ENCODE measurements at places on chromosomes 6 and 20. TPM values are rescaled to one million over a fixed set of nuclear protein-coding genes. Genes with fewer than 3 reads are reported as not detected.

DNA sequence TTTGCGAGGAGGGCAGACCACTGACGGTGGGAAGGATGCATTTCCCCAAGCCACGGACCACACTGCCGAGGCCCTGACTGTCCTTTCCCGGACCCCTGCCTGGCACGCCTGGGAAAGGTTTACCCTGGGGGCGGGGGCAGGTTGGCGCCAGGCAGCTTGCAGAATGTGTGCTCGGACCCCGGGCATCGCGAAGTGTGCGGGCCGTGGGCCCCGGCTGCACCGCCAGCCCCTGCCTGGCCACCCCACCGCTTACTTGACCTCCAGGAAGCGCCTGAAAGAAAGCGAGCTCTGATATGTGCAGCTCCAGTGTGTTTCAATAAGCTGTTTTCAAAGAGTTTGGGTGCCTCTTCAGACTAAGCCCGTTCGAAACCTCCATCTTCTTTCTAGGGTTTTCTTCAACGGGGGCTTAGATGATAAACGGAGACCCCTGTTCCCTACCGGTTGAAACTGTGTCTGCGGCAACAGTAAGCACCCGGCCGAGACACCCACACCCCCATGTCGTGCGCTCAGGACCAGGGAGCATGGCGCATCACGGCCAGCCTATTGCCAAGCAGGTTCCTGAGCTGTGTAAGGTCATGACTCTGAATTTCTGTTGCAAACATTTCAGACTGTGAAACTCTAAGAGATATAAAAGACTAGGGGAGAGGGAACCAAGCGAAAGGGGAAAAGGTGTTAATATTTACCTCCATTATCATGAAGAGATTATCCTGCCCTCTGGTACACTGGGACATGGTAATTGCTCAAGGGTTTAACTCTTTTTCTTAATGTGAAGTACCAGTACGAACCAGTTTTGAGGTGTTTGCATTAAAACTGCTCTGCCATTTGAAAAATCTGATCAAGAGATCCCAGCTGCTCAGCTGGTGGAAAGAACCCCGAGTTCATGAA lies 231.2 kb upstream of the FOXQ1 start:
- DNase-seq: no peak

- DNase-seq: no peak
Observed at GRCh38 chr6:21448485-21449109, 145.0 kb upstream of the SOX4 start.

PSORS1C1 gene
- total RNA-seq: 0.22 TPM

DNA sequence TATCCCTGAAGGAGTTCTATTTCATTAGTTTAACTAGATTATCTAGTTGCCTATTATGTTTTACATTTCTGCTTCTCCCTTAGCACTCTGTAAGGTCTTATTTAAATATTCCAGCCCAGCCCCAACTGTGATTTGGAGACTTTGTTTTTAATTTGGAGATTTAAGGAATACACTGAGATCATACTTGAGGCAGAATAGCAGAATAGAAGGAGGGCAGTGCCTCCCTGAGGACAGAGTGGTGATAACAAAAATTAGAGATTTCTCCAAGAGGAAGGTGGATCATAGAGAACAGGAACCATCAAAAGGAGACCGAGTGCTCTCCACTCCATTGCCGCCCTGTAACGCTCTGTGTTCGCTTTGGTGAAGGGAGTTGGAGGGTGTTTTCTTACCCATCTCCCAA lies 14.8 kb upstream of the CD164 start:
- DNase-seq: peak; percentile 56

DNA sequence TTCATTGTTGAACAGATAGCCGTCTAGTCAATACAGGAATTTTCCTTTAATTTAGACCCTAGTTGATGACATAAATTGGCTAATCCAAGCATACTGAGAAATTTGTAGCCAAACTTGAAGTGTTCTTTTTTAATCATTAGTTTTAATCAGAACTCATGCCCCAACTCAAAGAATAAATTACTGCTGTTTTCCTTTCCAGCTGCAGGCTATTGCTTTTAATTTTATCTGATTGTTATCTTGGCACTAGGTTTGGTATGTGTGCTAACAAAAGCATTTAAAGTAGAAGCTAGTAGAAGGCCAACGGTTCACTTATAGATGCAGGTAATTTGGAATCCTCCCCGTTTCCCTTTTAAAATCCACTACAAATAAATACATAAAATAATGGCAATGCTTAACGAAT lies 188.5 kb downstream of the CD109 start:
- DNase-seq: no peak

DNA sequence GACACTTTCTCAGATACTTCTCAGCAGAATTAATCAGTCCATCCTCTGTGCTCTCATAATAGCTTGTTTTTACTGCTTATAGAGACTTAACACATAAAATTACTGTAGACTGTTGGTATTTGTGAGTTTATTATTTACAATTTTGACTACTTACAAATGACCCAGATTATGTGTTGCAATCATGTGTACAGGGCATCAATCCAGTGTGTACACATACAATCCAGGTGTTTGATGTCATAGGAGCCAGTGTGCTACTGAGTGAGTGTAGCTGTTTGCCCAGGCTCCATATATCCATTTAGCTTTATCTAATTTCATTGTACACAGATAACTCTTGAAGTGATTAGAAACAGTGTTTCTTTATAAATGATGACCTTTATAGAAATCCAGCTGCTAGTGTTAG lies 31.3 kb downstream of the TRMT11 start:
- DNase-seq: no peak

GRCh38 chr20:62704341-62704948 lies 4.2 kb upstream of the NTSR1 start:
- peak; percentile 92 for DNase-seq

GRCh38 chr6:4009486-4009885 lies 69.5 kb downstream of the FAM217A start:
- DNase-seq: no peak

GRCh38 chr20:37137547-37137946 lies 41.6 kb upstream of the RPN2 start:
- no peak for DNase-seq

GRCh38 chr6:170480050-170480692 lies 72.9 kb downstream of the PSMB1 start:
- peak; percentile 32 for DNase-seq

GRCh38 chr20:41091927-41092326 lies 45.4 kb upstream of the PLCG1 start:
- no peak for DNase-seq

DNA sequence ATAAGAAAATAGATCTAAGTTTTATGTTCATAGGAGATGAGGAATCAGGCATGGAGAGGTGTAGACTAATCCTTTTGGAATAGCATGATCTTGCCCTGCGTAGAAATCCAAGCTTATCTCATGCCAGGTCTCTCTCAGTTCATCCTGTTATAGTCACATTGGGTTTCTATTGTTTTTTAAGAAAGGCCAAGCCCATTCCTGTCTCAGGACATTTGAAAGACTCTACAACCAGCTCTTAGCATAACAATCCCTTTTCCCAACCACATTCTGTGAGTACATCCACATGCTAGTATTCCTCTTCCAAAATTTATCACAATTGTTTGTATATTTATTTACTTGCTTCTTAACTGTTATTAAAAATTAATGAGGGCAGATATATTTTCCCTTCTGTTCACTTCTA lies 130.3 kb downstream of the MMUT start:
- DNase-seq: no peak

TAAR1 gene
- total RNA-seq: not detected

- no peak for DNase-seq
Observed at GRCh38 chr20:24588047-24588635, 118.7 kb downstream of the SYNDIG1 start.

DNA sequence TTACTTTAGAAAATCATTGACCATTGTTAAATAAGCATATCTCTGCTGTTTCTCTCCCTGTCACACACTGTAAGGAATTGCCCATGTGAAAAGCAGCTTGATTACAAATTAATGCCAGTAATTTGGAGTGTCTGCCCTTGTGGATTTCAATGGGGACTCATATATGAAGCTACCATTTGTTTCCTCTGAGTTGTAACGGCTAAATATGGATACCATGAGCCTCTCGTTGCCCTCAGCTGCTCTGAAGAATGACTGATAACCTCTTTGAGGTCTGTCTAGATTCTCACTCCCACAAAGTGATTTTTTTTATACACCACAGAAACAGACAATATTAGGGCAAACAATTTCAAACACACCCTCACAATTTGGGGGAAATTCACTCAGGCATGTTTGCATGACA lies 40.0 kb upstream of the MAFB start:
- DNase-seq: no peak

DNA sequence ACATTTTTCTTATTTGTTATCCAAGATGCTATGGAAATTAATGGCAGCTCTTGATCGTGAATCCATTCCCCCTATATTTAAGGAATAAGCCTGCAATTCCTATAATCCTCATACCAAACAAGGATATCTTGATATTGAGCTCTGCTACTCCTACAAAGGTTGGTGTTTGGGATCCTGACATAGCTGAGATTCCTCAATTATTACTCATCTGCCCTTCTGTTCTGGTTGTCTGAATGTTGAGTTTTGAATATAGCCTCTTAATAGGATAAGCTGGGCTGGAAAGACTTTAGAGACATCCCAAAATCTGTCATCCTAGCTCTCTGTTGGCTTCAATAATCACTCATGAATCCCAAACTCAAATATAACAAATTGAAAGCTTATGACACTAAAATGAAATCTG lies 49.9 kb downstream of the CLIC5 start:
- peak; percentile 46 for DNase-seq

GRCh38 chr20:33275871-33276270 lies 7.1 kb upstream of the BPIFB1 start:
- no peak for DNase-seq

RBM38 gene
- 8.1 TPM for total RNA-seq

DNA sequence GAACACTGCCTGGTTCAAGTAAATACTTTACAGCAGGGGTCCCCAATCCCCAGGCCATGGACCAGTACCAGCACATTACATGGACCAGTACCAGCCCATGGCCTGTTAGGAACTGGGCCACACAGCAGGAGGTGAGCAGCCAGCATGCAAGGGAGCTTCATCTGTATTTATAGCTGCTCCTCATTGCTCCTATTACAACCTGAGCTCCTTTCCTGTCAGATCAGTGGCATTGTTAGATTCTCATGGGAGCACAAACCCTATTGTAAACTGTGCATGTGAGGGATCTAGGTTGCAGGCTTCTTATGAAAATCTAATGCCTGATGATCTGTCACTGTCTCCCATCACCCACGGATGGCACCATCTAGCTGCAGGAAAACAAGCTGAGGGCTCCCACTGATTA lies 12.0 kb upstream of the RBPJL start:
- no peak for DNase-seq

- DNase-seq: peak; percentile 93
Observed at GRCh38 chr6:56524891-56525703, 117.6 kb downstream of the DST start.

ENPP4 gene
- total RNA-seq: 0.63 TPM

- DNase-seq: peak; percentile 65
Observed at GRCh38 chr6:143575901-143576426, 64.4 kb upstream of the FUCA2 start.

GRCh38 chr20:63740627-63741353 lies 1.2 kb downstream of the SLC2A4RG start:
- peak; percentile 88 for DNase-seq

C6orf163 gene
- total RNA-seq: 1.5 TPM

- DNase-seq: no peak
Observed at GRCh38 chr20:59005523-59006166, 1.4 kb downstream of the CTSZ start.

SLC17A2 gene
- total RNA-seq: not detected

COL19A1 gene
- total RNA-seq: not detected

DNA sequence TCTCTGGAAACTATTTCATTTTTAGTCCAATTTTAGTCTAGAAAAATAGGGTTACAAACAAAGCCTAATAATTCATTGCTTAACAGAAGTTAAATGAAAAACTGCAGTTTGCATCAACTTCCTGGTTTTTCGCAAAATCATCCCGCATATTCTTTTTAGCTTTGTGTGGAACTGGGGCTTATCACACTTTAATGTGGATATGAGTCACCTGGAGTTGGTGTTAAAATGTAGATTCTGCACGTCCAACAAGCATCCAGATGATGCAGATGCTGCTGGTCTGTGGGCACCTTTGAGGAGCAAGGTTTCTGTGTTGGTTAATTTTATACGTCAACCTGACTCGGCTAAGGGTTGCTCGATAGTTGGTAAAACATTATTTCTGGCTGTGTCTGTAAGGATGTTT lies 126.1 kb downstream of the PLCB4 start:
- DNase-seq: no peak

- no peak for DNase-seq
Observed at GRCh38 chr20:61628901-61629601, 377.0 kb downstream of the CDH4 start.

GRCh38 chr6:42407379-42407778 lies 44.3 kb downstream of the TRERF1 start:
- peak; percentile 96 for DNase-seq

GRCh38 chr6:132713352-132714134 lies at the start of gene VNN1:
Gene VNN1, minus strand, starts transcription at chr6:132714055. Its CDS starts 20 bp downstream, at chr6:132714035.
- DNase-seq: peak; percentile 75

DNA sequence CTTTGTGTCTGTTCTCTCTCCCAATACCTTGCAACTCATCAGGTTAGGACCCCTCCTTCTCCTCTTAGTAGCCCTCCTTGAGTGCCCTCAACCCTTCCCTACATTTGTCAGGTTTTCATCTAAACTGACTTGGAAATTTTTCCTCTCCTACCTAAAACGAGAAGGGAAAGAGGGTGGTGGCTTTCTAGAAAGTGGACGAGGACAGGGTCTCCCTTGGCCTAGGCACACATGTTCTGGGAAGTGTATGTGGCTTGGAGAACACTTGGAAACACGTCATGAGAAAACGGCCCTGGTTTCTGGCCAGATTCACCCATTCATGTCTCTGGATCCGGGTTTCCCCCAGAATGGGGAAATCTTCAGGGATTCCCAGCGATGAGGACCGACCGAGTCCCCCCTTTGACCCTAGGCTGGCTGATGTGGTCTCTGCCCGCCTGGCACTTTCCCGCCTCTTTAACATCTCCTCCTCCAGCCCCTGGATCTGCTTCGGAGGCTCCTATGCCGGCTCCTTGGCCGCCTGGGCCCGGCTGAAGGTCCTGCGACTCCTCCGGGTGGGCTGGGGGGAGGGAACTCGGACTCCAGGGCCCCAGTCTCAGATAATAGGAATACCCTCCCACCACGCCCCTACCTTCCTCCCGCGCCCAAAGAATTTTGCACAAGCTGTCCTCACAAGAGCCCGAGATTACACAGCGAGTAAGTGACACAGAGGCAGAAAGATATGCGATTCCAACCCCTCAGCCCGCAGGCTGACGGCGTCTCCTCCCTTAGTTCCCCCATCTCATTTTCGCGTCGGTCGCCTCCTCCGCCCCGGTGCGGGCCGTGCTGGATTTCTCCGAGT lies 3.0 kb downstream of the PRSS16 start:
- peak; percentile 18 for DNase-seq
